ENCODE measurements at places on chromosomes 1 and 21.
A peak's percentile ranks its signal among the peaks of the same experiment; 100 is the strongest.

DNA sequence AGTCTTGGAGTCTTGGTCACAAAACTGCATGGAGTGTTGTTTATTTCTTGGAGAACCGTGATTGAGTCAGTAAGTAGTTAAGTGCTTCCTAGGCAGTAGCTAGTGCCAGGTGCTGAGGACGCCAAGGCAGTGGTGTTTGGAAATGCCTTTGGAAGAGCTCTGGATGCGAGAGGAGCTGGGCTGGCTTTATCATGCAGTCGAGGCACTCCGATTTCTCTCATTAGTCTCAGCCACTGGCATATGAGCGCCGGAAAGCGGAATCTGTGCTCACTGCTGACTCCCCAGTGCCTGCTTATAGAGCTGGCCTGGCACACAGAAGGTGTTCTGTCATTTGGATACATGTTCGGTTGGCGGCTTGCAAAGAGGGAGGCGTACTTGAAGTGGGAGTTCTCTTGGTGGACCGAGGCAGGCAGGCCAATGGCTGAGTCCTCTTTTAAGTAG is 3.6 kb downstream of the TENT5C start:
- DNase-seq: no peak

- no peak for DNase-seq
Observed at GRCh38 chr1:224499204-224499603, 64.6 kb upstream of the WDR26 start.

DNA sequence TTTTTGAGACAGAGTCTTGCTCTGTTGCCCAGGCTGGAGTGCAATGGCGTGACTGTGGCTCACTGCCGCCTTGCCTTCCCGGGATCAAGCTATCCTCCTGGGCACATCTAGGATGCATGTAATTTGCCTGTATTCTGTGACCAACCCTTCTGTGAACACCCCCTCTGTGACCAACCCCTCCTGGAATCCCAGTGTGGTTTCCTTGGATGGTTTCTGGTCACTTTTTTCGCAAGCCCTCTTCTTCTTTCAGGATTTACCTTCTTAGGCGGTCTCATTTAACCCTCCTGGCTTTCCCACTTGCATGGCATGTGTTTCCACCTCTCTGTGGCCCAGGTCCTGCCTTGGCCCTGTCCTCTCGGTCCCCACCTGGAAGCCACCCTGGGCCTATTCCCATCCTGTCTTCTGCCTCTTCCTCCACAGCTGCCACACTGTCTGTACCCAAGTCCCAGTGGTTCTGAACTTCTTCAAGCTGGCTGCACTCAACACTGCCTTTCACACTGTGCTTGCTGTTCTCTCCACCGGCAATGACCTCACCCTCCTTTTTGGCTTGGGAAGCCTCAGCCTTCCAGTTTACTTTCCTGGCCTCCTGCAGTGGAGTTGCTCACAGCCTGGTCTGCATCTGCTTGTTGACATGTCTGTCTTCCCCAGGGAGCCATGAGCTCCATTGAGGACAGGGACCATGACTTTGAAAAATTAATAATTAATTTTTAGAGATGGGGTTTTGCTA is 57.0 kb downstream of the DISC1 start:
- DNase-seq: no peak

DNA sequence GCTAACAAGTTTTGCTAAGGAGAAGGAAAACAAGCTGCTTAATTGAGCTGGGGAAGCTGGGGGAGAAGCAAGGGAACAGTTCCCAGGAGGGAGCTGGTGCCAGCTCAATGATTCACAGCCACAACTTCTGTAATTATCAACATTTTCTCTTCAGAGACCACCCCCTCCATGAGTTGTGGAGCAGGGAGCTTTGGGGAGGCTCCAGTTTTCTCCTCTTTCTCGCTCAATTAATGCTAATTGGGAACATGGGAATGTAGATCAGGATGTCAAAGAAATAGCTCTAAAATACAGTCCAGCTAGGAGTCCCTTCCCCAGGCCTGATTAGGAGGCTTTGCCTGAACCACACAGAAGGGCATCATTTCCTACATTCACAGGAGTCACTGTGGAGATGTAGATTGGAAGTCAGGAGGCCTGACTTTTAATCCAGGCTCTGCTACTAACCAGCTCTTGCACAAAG is 12.1 kb upstream of the MNDA start:
- no peak for DNase-seq

DNA sequence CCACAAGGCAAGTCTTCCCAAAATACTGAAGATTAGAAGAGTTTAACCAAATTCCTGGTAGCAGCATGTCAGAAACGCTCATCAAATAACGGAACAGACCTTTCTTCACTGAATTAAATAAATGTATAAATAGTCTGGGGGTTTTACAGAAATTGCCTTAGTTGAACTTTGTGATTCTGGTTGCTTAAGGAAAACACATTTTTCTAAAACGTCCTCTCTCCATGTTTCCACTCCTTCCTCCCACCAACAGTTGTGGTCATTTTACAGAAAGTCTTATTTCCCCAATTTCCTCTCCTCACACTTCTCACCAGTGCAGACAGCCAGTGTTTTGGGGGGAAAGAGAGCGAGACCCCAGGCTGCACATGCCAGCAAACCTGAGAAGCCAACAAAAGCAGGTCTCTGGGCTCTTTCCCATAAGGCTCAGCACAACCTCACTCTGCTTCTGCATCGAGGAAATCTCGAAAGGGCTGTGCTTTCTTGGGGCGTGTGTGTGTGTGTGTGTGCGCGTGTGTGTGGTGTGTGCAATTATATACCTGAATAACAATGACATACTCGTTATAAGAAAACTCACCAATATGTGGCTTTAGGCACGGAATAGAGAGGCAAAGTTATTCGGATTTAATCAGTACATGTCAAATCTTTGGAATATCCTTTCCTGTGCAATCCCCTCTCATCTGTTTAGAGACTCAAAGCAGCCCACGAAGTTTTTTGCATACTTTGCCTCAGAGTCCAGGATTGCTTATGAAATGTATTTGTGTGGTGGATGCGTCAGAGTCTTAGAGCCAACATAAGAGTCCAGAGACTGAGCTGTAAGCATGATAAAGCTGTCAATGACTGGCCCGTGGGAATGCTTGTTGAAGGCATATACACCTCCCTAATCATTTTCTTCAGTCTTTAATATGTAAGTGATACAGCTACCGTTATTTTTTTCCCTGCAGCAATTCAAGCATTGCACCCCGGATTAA is 2.0 kb downstream of the KCNJ15 start:
- no peak for DNase-seq

DNA sequence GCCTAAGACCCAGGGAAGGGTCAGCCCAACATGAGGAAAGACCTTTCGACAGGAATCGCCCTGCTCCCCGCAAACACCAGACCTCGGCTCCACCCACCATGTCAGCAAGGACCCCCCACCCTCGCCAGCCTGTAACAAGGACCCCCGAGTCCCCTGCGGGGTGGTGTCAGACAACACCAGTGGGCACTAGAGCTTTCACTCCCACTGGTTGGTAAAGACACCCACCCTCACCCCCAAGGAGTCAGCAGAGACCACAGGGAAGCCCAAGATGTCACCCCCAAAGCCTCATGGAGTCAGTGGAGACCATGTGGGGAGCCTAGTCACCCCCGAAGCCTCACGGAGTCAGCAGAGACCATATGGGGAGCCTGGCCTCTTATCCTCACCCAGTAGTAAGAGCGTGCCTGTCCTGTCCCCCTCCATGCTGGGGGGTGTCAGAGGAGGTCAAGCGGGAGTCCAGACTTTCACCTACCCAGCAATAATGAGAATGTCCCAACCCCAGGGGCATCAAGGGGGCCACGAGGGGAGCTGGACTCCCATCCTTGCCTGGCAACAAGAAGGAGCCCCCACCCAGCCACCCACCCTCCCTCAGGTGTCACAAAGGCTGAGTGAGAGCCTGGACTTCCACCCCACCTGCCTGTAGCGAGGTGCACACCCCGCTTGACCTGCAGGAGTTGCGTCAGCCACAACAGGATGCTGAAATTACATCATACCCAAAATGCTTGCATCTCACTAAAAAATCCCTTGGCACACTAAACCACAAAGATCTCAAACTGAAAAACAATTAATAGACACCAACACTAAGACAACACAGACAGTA is 24.8 kb downstream of the SLC19A1 start:
- peak; percentile 40 for DNase-seq

- DNase-seq: no peak
Observed at GRCh38 chr1:226658546-226659125, 80.4 kb downstream of the ITPKB start.

GRCh38 chr21:36347962-36348328 is 27.9 kb downstream of the MORC3 start:
- no peak for DNase-seq

DNA sequence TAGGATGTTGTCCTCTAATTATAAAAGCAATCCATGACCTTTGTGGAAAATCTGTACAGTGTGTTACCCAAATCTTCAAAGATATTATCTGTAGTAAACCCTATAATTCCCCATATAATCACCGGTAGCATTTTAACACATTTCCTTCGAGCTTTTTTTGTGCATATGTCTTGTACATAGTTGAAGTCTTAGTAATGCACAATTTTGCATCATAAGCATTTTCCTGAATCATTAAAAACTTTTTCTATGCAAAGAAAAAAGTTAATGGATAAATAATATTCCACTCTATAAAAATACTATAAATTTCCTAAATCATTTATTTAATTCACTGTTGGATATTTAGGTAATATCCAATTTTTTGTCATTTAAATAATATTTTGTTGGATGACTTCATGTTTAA is 201.7 kb downstream of the RRAGC start:
- DNase-seq: no peak

DNA sequence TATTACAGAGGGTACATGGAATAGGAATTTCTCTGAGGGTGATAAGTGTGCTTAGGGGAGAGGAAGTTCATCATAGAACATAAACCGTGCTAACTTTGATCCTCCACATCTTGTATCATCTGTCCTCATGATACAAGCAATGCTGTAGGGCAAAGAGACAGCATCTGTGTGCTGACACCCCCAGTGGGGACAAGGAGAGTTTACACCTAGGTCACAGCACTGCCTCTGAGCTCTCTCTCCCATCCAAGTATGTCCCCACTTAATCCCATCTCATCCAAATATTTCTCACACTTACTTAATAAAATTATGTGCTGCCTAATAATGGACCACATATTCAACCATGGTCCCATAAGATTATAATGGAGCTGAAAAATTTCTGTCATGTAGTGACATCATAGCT is 4.3 kb upstream of the TEDDM1 start:
- DNase-seq: no peak

DNA sequence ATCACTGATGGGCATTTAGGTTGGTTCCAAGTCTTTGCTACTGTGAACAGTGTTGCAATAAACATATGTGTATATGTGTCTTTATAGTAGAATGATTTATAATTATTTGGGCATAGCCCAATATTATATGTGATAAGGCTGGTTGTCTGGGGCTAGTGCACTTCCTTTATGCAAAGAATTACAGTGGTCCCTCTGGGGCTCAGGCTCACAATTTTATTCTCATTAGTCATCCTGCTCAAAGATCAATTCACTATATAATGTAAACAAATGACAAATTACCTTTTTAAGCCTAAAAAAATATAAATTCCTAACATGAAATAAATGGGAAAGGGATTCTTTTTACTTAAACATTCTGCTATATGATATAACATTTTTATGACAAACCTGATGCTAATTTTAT is 5.0 kb downstream of the PLPPR4 start:
- no peak for DNase-seq

- DNase-seq: no peak
Observed at GRCh38 chr1:221696027-221696426, 45.9 kb downstream of the DUSP10 start.

GRCh38 chr1:111489604-111490003 is 13.8 kb downstream of the ADORA3 start:
- no peak for DNase-seq

GRCh38 chr1:6041432-6042062 is 4.1 kb upstream of the KCNAB2 start:
- DNase-seq: no peak

DNA sequence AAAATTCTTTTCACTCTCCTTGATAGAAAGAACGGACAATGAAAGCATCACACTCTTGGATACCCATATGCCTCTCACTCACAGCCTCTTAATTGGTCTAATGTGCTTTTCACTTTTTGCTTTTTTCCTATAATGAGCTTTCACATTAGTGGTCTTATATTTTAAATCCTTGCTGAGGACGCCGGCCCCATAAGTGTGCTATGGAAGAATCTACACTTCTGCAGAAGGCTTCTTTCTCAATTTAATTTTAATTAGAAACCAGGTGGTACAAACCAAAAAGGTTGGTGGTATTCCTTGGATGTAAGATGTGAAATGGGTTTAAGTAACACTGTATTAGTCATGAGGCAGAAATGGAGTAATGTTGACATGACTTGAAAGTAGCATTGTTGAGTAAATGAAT is 190.6 kb upstream of the NFIA start:
- DNase-seq: no peak

- DNase-seq: no peak
Observed at GRCh38 chr1:61645476-61645875, 79.5 kb downstream of the TM2D1 start.

- no peak for DNase-seq
Observed at GRCh38 chr1:3312898-3313575, 141.4 kb upstream of the ARHGEF16 start.

DNA sequence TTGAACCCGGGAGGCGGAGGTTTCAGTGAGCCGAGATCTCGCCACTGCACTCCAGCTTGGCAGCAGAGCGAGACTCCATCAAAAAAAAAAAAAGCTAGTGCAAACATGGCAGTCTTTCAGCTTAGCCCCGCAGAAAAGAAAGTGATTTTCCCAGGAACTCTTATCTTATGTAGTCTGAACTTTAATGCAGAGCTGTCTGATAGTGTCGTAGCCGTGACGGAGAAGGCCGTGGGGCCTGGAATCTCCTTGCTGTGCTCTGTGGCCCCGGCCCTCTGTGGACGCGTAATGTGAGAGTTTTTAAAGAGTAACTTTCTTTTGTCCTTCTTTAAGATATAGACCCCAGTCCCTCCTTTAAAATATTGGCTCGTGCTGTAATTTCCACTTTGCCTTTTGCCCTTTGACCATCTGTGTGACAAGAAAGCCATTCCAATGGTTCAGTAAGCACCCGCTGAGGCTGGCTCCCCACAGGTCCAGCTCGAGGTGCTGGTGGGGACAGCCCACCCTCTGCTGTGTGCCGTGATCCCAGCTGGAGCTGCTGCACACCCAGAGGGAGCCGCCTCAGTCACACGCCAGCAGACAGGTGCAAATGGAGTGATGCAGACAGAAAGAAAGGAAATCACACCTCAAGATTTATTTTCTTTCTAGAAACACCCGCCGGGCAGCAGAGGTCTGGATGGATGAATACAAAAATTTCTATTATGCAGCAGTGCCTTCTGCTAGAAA is 164.0 kb downstream of the PGBD5 start:
- DNase-seq: no peak

DNA sequence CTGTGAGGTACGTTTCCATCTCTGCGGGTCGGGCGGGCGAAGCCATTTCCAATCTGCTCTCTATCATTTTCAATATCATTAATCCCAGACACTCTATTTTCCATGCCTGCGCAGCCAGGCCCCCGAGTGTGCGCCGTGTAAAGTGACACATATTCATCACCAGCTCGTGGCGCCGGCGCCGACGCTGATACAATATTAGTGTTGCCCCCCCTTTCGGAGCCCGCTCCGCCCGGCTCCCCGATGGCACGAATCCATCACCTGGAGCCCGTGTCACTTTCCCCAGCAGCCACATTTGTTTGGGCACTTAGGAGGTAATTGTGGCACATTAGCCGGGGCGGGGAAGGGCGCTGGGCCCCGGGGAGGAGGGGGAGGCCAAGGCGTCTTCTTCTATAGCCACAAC is 33.7 kb upstream of the DMBX1 start:
- no peak for DNase-seq
